ENCODE measurements at places on chromosomes 6 and 20.

DNA sequence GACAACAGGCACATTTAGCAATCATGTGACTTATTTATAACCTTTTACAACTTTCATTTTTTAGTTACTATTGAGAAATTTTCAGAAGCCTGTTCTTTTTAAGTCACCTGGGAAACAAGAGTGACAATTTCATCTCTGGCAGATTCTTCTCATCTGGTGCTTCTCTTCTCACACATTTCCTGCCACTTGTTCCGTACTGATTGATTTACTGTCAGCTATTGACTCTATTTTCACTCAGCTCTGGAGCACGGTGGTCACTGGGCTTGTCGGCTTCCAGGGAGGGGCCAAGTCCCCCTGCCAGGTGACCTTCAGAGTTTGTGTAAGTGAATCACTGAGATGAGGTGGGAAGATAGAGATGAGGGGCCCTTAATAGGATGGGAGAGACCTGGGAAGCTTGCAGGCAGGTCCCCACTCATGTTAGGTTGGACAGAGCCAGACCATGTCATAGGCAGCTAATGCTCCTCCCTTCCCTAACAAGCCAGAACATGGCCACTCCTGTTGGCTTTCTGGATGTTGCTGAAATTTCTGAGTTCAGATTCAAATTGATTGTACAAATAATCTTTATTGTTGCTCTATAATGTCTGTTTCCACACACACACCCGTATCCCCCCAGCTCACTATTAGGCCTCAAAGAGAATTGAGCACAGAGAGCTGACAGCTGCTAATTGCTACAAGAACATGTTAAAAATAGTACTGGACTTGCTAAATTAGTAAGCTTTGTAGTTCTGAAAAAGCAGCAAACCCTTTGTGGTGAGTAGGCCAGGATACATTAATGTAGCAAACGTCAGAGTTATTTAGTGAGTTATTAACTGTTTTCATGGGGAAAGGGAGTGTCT lies 13.3 kb downstream of the DUSP22 start:
- peak; percentile 56 for DNase-seq

- no peak for DNase-seq
Measured at GRCh38 chr6:36975231-36976006, 10.6 kb downstream of the MTCH1 start.

DNA sequence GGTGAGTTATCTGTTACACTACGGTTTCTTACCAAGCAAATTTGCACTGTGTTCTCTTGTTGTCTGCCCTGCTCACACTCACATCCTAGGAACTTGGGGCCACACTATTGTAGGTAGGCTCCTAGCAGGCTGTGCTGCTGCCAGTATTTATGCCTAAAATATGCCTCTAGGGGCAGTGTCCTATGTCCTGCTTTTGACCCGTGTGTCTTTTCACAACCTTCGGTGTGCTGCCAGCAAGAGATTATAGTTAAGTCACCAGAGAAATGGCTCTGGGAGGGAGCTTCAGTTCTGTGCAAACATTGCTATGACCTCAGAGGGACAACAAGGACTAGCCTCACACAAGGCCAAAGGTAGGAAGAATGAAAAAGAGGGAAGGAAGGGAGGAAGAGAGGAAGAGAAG lies 8.9 kb upstream of the TAAR5 start:
- peak; percentile 63 for DNase-seq

GRCh38 chr20:59925899-59926298 lies 7.5 kb downstream of the SYCP2 start:
- DNase-seq = no peak

DNA sequence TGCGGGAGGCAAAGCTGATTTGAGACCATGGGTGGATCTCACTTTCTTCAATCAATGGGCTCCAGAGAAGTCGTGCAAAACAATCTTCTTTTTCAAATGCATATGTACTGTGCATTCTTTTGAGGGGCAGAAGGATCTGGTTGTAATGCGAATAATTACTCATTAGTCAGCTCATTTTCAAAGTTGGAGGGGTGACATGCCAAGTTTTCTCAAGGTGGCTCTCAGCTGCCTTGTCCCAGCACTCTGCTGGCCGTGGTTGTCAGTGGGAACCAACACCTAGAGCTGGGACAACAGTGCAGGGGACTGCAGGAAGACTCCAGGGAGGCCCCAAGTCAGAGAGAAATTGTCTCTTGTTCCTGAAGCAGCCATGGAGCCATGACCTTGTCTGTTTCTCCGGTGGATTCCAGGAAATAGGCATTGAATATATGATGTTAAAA lies 25.3 kb downstream of the MYT1 start:
- no peak for DNase-seq

DNA sequence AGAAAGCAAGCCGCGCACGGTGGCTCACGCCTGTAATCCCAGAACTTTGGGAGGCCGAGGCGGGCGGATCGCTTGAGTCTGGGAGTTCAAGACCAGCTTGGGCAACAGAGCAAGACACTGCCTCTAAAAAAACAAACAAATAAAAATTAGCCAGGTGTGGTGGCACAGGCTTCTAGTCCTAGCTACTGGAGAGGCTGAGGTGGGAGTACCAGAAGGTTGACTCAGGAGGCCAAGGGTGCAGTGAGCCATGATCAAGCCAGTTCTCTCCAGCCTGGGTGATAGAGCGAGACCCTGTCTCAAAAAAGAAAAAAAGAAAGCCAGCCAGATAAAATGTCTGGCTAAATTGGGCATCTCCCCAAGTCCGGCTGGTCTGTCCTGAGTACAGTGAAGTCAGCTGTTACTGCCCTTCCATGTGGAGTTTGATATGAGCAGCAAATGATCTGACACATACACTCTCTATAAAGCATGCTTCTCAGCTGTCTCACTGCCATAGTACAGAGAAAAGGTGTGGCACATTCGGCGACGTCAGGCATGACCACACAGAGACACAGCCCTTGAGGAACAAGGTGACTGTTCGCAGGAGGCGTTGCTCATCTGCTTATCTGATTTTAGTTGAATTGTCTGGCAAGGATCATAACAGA lies 13.0 kb downstream of the CD83 start:
- DNase-seq = no peak

DNA sequence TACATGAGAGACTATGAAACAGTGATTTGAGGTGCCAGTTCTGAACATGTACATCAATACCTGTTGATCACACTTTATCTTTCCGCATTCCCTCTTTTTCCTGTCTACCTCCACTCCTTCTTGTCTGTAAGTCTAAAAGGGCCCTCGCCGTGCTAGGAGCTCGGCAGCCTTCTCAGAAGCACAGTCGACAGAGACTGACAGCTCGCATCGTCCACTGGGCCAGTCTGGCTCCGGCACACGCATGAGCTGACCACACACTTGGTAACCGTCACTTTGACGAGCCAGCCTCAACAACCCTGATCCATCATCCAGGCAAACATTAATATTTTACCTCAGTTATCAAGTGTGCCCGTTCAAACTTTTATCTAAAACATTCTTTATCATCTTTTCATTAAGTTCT lies 265.3 kb downstream of the TFAP2A start:
- DNase-seq = no peak

GRCh38 chr20:11143481-11143880 lies 469.7 kb upstream of the JAG1 start:
- DNase-seq = no peak

GRCh38 chr6:25359891-25360290 lies 80.7 kb downstream of the CARMIL1 start:
- no peak for DNase-seq

DNA sequence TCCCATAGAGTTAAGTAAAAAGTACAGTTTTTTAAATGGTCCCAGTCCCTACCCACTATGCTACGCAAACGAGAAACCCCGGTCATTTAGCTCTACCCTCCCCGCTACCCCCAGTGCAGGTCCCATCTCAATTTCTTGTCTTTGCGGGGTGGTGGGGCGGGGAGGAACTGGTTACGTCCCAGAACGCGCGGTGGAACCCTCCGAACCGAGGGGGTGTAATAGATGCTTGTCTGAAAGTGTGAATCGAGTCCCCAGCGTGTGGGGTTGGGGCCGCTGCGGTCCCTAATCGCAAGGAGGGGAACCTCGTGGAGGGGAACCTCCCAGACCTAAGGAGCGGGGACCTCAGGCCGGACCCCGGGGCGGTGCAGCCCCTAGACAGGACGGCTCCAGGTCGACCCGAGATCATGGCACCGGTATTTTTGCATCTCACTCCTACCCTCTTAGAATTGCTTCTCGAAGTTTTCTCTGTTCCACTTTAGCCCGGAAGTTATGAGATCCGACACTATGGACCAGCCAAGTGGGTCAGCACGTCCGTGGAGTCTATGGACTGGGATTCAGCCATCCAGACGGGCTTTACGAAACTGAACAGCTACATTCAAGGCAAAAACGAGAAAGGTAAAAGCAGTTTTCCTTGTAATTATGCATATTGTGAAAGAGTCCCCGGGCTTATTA lies 779 bp downstream of the HEBP2 start:
- no peak for DNase-seq

Data from NAMALWA (cell line).